ENCODE measurements at places on chromosomes 4 and X.
A peak's percentile ranks its signal among the peaks of the same experiment; 100 is the strongest.

DNA sequence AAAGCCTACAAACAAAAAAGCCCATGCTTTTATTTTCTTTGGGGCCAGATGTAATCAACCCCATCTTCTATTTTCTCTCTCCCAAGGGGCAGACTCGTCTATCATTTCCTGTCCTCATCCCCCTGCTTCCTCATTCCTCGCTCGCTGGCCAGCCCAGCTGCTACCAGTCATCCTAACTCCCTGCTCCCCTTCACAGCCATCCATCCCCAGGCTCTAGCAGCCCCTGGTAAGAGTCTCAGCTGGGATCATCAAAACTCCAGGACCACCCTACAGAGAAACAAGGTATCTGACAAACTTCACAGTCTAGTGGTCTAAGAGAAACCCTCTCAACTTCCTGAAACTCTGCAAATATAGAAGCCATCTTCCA lies 23.6 kb downstream of the SH3KBP1 start:
- no peak for DNase-seq

GRCh38 chr4:81038636-81039350 lies 8.3 kb downstream of the BMP3 start:
- DNase-seq = peak; percentile 6

DNA sequence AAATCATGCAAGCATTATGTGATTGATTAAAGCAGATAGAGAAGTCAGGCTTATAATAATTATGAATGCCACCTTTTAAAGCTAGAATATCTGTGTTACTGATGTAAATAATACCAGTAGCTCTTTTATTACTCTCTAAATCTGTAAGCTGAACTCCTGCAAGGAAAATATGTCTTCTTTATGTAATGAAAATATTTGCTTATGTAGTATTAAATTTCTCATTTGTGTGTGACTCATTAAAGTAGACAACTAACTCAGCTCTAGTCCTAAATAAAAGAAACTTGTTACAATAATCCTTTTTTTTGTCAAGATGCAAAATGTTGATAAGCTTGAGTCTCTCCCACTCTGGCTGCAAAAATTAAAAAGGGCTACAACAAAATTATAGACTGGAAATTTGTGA lies 137.7 kb upstream of the FAT1 start:
- no peak for DNase-seq

DNA sequence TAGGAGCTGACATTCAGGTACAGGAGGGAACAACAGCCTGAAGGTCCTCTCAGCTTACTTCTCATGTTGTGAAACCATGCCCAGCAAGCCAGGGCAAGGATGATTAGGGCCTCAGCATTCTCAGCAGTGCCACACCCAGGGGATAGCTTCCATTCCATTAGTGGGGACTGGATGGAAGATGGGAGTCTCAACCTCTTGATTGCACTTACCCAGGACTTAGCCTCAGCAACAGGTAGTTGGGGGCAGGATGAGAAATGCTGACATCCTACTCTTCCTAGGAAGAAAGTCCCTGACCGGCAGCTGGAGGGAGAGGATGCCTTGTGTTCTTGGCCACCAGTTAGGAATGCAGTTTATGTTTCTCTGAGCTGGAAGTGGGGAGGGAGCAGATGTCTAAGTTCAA lies 8.8 kb upstream of the BEX3 start:
- DNase-seq = no peak

DNA sequence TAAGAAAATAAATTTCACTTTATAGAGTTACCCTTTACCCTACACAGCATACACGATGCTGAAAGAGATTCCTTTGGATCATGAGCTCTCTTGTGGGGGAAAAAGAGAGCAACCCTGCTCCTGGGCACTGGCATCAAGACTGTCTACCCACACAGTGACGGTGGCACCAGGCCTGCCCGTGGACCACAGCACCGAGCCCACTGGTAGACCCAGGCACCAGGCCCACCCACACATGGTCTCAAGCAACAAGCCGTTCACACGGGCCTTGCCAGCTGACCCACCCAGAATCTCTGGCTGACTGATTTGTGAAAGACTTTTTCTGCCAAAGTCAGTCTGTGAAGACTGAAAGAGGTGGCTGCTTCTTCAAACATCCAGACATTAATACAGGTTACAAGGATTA lies 6.7 kb downstream of the CFI start:
- no peak for DNase-seq

- no peak for DNase-seq
These were observed 52.1 kb upstream of the RHOH start for GRCh38 chr4:40144716-40145115.

DNA sequence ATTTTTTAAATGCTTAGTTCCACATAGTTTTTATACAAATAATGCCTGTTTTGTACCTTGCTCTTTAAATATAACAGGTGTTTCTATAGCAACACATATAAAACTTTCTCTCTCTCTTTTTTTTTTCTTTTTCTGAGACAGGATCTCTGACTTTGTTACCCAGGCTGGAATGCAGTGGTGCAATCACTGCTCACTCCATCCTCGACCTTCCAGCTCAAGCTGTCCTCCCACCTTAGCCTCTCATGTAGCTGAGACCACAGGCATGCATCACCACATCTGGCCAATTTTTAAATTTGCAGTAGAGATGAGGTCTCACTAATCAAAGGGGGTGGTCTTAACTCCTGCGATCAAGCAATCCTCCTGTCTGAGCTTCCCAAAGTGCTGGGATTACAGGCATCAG lies 18.3 kb upstream of the SULT1E1 start:
- peak; percentile 39 for DNase-seq

DNA sequence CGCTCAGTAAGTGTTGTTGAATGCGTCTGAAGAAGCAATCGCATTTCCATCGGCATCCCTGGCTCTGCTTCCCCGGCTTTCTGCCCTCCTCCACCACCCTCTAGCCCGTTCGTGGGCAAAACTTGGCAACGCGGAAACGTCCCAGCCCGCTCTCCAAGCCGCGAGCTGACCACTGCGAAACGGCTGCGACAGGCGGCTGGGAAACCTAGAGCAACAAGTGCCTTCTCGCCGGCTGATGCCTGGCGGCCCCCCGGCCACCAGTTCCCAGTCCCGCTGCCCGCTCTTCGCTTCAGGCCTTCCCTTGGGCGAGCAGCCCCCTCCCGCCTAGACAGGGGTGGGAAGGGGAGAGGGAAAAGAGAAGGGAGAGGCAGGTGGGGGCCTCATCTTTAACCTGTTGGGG lies 837 bp downstream of the CITED1 start:
- DNase-seq = no peak

- no peak for DNase-seq
These were observed 303.5 kb upstream of the GALNT7 start for GRCh38 chr4:172865103-172865502.

DNA sequence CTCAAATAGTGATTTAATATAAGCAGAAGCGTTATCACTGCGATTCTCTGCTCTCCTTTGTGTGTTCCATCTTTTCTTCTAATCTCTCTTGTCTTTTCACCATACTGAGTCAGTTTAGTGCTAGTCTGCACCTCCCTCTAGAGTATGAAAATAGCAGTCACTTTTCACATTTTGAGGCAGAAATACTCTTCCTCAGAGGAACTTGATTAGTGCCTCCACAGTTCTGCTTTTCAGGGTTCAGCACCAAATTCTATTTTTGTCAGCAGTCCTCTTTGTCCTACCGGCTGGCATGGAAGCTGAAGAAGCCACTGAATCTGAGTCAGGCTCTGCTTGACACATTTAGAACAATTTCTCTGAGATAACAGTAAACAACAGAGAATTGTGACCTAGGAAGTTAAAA lies 49.7 kb upstream of the ANKRD17 start:
- peak; percentile 61 for DNase-seq

Data from amniotic epithelial cell (primary cell).